ENCODE measurements at places on chromosomes 2 and 18.

- DNase-seq: no peak
Measured at GRCh38 chr2:195022508-195022830, 634.6 kb upstream of the SLC39A10 start.

DNA sequence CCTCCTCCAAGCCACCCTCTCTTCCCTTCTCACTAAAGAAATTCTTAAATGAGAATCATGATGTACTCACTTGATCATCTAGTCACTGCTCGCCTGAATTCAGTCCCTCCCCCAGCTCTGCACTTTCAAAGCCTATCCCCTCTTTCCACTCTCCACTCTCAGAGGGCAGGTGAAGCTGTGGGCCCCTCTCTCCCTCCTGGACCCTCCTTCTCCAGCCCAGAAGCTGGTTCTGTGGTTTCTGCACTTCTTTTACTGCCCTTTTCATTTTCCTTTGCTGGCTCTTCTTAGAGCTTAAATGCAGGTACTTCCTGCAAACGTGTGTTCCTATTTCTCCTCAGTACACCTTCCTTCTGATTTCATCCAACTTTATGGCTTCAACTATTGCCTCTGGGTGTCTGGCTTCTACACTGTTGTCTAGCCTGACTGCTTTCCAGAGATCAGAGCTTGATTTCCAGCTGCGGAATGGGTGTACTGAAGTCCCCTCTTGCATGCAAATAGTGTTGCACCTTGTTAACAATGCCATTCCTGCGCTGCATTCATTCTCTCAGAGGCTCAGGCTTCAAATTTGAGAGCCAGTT lies 15.3 kb upstream of the TXNDC2 start:
- no peak for DNase-seq

DNA sequence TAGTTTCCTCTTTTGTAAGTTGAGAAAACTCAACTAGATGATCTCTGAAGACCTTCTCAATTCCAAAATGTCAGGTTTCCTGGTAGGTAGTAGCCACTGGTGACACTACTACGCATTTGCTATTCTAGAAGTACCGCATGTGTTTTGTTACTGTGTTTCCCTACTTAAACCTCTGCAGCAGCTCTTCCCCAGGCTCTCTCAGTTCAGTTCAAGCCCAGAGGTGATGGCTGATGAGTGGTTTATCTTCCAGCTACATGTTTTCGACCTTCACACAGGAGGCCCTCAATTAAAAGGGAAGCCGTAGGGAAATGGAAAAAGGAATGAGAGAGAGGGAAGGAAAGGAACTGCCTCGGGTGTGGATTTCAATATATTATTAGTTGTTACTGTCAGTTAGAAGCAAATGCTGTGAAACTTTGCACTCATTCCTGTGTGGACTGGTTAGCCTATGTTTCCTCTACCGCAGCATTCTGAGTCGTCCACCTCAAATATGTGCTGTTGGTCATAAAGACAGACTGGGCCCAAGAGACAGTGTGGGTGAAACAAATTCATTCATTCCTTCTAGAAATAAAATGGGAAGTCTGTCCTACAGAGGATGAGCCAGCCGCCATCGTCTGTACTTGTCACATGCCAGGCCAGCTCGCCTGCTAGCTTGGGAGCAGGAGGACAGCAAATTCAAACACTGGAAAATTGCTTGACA lies 455.2 kb upstream of the RAB12 start:
- no peak for DNase-seq

- DNase-seq: no peak
Measured at GRCh38 chr2:216023055-216023648, 9.8 kb upstream of the MREG start.

GRCh38 chr18:66328296-66328878 lies 275.5 kb downstream of the CDH19 start:
- no peak for DNase-seq

DNA sequence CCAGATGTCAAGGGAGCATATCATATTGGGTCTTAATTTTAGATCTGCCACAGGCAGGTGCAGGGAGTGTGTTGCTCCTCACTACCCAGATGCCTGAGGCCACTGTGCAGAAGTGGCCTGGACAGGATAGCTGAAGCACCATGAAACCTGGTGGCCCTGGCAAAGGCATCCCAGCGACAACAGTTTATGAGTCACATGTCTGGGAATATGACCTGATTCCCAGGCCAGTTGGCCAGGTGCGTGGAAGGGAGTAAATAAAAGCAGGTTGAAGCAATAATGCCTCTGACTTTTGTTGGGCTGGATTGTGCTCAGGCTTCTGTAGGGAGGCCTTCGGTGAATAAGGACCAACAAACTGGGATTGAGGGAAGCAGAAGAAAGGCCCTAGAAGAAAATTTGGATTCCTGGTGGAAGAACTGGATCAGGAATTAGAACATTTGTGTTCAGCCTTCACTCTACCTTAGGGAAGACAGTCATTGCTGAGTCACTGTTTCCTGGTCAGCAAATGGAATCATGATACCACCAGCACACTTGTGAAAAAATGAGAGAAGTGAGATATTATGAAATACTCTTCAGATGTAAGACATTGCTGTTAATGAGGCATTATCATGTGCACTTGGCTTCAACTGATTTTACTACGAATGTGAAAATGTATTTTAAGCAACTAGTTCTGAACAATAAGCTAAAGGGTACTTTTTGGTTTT lies 78.4 kb upstream of the ZNF516 start:
- DNase-seq: no peak

GRCh38 chr18:79579807-79580497 lies 99.7 kb upstream of the CTDP1 start:
- no peak for DNase-seq

- DNase-seq: peak; percentile 10
Measured at GRCh38 chr2:8657423-8658062, 24.3 kb upstream of the ID2 start.

DNA sequence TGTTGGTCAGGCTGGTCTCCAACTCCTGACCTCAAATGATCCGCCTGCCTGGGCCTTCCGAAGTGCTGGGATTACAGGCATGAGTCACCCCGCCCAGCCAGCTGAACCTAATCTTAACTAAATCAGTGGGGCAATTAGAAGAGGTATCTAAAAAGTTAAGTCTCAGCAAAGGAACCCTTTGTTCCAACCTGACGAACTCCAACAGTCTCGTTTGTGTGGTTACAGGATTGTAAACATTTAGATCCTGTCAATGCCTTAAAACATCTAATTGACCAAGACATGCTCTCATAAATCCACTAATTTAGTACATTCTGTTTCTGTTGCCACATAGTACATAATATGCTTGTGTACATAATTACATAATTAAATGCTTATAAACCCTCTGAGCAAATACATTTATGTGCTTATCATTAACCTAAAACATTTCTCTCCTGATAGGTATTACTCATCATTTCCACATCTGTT lies 31.1 kb upstream of the STK39 start:
- no peak for DNase-seq

DNA sequence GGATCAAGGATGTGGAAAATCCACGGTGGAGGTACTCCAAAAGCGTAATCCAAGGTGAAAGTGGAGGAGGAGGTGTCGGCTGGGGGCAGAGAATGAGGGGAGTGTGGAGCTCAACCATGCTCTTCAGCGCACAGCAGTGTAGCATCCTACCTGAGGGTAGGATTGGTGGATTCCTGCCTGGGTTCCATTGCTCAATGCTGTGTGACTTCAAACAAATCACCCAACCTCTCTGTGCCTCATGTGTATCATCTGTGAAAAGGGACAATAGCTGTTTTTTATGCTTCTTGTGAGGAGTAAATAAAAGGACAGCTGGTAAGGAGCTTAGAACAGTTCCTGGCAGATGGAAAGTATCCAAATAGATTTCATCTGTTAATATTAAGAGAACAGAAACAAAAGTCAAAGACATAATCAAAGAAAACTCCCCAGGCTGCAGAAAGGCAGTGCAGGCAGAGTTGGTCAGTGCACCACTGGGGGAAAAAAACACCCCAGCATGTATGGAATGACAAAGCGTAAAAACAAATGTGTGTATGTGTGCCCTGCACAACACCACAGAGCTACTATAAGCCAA lies 130.0 kb upstream of the HDAC4 start:
- no peak for DNase-seq

DNA sequence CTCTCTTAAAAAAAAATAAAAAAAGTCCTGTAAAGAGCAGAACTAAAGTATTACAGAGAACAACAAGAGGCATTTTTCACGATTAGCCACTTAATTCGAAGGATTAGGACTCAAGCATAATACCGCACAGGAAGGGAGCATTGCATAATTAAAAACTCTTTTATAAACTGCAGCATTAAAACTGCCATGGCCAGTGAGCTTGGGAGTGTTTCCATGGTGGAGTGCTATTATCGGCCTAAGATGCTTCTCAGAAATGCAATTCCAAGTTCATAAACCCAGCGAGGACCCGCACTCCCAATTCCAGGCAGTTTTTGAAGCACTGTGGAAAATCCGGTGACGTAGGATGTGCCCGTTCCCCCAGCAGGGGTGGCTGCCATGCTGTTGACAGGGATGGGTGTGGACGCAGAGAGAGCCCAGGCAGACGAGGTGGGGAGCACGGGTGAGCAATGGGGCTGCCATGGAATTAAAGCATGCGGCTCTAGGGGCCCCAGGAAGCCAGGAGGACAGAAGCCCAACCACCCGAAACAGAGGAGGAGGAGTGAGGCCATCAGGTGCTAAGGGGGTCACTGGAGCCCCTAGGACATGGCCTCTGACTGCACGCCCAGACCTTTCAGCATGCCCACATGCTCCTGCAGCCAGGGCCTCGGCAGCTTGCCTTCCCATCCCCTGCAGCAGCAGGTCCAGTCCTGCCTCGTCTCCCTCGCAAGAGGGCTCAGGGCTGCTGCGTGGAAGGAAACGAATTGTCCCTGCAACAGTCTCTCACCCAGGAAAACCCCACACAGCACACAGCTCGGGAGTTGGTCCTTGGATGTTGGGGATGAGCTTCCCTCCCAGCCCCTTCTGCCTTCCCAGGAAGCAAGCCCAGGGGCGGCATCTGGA lies 233.4 kb downstream of the NDUFA10 start:
- no peak for DNase-seq

DNA sequence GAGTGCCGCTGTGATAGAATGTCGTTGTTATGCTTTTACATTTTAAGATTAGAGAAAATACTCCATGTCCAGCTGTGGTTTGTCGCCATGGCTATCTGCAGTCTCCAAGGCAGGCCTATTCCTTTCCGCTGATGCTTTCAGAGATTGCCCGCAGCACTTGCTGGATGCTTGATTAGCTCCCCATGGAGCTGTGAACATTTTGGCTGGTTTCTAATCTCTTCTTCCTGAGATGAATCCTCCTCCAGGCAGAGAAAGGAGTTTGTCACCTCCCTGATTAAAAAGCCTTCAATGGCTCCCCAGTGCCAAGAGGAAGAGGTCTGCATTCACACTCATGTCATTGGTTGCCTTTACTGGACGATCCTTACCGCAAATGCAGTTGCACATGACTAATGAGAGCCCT lies 32.6 kb upstream of the LPIN1 start:
- DNase-seq: no peak

DNA sequence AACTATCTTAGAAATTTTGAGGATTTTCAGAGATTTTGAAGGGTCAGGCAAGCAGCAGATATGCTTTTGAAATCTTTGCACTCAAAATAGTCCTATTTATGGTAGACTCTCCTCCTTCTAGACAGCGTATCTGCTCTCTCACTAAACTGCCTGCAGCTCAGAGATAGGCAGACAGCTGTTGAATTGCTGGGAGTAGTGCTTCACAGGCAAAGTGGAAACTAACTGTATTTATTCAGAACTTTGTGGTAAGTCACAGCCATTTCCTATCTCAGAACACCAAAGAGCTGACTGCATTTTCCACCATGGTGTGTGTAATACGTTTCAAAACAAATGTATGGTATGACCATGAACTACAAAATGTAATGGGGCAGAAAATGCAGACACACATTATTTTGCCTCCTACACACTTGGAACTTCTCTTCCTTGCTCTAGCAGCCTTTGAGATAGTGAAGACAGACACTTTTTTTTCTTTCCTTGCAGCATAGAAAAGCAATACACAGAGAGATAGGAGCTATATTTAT lies 352.4 kb downstream of the LRP1B start:
- DNase-seq: no peak

DNA sequence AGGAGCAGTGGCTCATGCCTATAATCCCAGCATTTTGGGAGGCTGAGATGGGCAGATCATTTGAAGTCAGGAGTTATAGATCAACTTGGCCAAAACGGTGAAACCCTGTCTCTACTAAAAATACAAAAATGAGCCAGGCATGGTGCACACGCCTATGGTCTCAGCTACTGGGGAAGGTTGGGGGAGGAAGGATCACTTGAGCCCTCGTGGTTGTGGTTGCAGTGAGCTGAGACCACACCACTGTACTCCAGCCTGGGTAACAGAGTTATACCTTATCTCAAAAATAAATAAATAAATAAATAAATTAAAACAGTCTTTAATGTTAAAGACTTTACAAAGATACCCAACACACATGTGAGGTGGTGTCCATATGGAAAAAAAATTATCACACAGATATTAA lies 134.0 kb downstream of the C2orf74 start:
- no peak for DNase-seq

DNA sequence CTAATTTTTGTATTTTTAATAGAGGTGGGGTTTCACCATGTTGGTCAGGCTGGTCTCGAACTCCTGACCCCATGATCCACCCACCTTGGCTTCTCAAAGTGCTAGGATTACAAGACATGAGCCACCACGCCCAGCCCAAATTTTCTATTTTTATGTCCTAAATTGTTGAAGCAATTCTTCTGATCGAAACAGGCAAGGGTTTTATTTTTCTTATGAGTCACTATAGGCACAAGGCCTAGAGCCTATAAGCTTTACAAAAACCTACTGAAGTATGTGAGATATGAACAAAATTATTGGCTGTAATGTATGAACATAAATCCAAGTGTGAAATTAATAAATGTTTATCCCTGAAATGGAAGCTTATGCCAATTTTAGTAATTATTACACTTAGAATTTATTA lies 464.2 kb upstream of the NRP2 start:
- DNase-seq: no peak

DNA sequence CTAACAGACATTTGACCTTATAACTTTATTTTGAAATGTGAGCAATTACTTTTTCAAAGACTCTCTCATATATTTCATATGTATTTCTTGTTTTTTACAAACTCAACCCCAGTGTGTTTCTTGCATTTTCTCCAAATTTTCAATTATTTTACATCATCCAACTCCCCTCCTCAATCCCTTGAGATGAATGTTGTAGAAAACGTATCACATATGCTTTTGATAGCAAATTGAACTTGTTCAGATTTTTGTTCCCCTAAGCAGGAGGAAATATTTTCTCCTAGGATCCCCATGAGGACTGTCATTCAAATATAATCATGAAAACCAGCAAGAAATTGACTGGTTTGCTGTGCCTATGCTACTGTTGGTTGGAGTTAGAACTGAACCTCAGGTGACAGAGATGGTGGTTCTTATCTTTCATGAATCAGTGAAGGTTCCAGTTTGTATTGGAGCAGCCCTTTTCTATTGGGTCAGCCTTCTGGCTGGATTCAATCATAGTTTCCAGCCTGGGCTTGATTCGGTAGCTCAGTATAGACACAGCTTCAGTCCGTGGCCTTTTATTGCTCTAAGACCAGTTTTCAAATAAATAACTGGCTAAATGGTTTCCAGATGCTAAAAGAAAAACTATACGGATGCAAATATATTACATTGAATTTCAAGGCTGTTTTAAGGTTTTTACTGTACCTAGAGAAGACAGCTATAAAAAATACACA lies 591.0 kb downstream of the EPHA4 start:
- no peak for DNase-seq

GRCh38 chr18:60038731-60039130 lies 138.9 kb downstream of the PMAIP1 start:
- no peak for DNase-seq
